Activated naive CD8-positive, alpha-beta T cell treated with anti-CD3 and anti-CD28 coated beads, Interleukin-2, amount 50 U/mL, for 24 hours (primary cell): ENCODE measurements at places on chromosomes 1 and 21.

DNA sequence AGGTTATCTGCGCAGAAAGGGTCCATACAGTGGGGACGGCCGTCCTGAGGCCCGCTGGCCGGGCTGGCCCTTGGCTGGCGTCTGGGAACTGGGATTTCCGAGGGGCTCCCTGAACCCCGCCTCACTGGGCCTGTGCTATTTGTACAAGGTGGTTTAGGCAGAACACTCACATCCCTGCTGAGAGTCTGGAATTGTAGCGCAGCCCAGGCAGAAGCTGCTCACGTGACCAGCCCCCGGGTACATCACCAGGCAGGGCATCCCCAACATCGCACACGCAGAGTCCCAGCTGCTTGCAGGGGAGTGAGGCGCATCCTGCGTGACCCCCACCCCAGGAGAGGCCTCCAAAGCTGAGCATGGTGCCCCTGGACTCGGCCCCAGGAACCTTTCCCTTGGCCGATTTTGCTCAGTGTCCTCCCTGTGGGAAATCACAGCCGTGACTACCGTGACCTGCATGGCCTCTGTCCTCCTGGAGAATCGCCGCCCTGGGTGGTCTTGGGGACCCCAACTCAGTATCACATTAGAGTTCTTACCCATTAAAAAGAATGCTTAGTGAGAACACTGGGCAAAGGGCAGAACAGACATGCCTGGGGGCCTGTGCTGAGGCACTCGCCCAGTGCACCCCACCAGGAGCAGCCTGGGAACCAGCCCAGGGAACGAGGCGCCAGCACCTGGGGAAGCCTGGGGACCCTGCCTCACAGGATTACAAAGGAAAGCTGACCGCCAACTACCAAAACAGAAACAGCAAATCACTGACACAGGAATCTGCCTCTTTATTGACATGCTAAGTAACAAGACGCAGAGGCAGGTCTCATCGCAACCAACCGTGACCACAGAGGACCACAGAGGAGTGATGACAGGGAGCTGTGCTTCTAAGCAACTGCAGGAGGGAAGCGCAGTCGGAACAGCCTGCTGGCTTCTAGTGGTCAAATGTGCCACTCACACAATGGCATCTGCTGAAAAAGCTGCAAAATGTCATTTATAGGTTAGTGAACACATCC is 33.5 kb downstream of the UBE2G2 start:
- DNase-seq, result no peak
- H3K36me3 ChIP-seq, result peaks cover 32% of the 10 kb centered on the region
- peaks cover 16% of the 10 kb centered on the region for H3K4me1 ChIP-seq
- no peak overlapping the region for H3K27ac ChIP-seq

DNA sequence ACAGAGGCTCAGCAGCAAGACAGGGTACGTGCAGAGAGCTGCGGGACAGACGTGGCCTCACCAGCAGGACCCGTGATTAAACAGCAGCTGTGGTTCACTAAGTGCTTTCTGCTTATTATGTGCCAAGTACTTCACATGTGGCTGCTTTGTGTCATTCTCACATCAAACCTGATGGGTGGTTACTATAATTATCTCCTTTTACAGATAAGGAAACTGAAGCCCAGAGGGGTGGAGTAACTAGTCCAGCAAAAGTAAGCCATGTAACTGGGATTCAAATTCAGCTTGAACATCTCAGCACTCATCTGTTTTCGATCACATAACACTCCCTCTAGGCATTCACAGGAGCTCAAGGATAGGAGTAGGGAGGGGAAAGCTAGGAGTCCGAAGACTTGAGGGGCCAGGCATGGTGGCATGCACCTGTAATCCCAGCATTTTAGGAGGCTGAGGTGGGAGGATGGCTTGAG is 50.8 kb upstream of the CLIC4 start:
- H3K27me3 ChIP-seq, result no peaks in the 10 kb centered on the region
- H3K4me1 ChIP-seq, result peaks cover 26% of the 10 kb centered on the region
- DNase-seq, result no peak
- peak overlapping the region; percentile 31 for H3K27ac ChIP-seq

DNA sequence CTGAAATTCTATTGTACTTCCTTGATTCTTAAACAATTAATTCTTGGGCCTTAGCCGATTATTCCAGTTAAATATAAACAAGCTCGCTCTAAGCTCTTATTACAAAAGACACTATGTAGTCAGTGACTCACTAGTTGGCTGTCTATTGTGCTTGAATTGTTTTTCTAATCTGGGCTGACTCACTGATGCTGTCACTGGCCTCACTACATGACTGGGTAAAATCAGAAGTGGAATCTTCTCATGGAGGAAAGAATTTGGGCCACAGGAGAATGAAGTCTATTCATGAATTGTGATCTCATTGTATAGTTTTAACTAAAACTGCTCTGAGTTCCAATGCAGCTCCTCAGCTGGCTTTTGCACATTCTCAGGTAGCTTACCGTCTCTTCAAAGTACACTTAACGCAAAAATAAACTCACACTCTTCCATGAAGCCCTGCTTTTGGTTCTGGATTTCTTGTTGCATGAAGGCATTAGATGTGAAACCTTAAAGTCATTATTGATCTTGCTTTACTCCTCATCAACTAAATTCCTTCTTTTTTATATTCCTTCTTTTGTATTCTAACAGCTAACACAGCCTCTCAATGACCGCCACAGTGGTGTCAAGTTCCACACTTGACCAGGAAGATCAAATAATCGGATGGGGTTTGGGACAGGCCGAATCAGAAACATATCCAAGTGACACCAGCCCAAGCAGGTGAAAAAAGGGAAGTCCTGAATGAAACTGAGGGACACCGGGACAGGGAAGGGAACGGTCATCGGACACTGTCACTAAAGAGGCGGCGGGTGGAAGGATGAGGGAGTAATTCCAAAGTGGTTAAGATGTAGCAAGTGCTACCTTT is 80.9 kb upstream of the LBR start:
- no peak for DNase-seq
- peaks cover 3% of the 10 kb centered on the region for H3K4me1 ChIP-seq
- no peaks in the 10 kb centered on the region for H3K36me3 ChIP-seq
- no peak overlapping the region for H3K27ac ChIP-seq
- peaks cover 4% of the 10 kb centered on the region for H3K27me3 ChIP-seq

DNA sequence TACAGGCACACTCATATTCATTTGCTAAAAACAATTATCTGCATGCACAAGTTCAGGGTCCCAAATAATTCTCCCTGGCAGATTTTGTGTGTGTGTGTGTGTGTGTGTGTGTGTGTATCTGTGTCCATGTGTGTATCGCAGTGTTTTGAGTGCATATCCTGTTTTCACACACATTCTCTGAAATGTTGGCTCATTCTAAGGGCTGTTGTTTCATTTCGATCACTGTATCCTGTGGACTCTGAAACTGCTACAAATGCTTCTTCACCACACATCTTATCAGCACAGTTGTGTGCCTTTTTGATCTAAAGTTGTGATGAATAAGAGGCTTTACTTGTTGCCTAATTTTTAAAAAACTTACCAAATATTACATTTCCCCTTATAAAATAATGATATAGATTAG is 34.6 kb downstream of the NR5A2 start:
- no peaks in the 10 kb centered on the region for H3K36me3 ChIP-seq
- no peaks in the 10 kb centered on the region for H3K4me1 ChIP-seq
- no peak overlapping the region for H3K27ac ChIP-seq
- H3K4me3 ChIP-seq, result no peak overlapping the region

DNA sequence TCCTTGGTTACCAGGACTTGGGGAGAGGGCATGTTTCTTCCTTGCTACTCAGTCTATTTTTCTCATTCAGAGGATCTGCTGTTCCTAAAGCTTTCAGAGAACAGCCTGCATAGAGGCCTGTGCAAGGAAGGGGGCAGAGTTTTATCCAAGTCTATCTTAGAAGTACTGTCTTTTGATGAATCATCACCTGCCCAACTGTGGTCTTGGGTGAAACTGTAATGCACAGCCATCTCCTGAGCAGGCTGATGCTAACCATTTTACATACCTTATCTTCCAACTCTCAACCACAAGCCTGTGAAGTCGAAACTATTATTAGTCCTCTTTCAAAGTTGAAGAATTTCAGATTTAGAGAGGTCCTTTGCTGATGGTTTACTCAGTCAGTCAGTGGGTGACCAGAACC is 368.0 kb downstream of the HHAT start:
- DNase-seq, result no peak
- peaks cover 21% of the 10 kb centered on the region for H3K4me1 ChIP-seq
- H3K4me3 ChIP-seq, result no peak overlapping the region
- no peak overlapping the region for H3K27ac ChIP-seq

DNA sequence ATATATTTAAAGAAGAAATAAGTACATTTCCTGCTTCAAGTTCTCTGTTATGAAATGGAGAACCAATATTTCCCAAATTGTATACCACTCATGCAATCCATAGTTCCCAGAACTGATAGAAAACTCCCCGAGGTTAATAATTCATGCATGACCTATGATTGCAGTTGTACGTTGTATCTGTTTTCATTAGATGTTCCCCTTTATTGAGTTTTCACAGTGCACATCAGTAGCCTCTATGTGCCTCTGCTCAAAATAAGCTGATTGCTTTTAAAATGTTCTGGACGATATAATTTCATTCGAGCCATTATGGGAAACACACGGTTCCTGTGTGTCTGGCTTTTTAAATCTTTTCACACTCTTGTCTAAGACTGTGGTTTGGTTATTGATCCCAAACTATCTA is 253.1 kb upstream of the KIAA0040 start:
- no peak overlapping the region for H3K4me3 ChIP-seq
- H3K27me3 ChIP-seq, result no peaks in the 10 kb centered on the region
- H3K27ac ChIP-seq, result no peak overlapping the region

DNA sequence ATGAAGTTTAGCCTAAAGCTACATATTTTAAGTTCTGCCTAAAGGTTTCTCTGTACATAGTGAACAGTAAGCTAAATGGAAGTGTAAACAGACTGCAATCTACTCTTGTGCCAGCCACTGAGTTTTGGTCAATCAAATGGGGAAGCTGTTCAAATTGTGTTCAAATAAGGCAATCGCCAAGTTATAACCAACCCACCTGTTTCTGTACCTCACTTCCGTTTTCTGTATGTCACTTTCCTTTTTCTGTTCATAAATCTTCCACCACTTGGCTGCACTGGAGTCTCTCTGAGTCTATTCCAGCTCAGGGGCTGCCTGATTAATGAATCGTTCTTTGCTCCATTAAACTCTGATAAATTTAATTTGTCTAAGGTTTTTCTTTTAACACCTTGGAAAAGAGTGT is 10.8 kb upstream of the THEM4 start:
- H3K27me3 ChIP-seq, result no peaks in the 10 kb centered on the region
- H3K4me1 ChIP-seq, result peaks cover 17% of the 10 kb centered on the region
- no peak overlapping the region for H3K4me3 ChIP-seq
- H3K36me3 ChIP-seq, result no peaks in the 10 kb centered on the region
- H3K27ac ChIP-seq, result peak overlapping the region; percentile 33

GRCh38 chr21:29379517-29380054 is 80.9 kb downstream of the BACH1 start:
- H3K27me3 ChIP-seq, result no peaks in the 10 kb centered on the region
- no peak for DNase-seq
- no peak overlapping the region for H3K4me3 ChIP-seq
- peaks cover 11% of the 10 kb centered on the region for H3K36me3 ChIP-seq
- H3K27ac ChIP-seq, result no peak overlapping the region

- no peak overlapping the region for H3K27ac ChIP-seq
- peaks cover 2% of the 10 kb centered on the region for H3K27me3 ChIP-seq
- H3K36me3 ChIP-seq, result peaks cover 1% of the 10 kb centered on the region
- peaks cover 31% of the 10 kb centered on the region for H3K4me1 ChIP-seq
- no peak for DNase-seq
These were observed 306.2 kb downstream of the TTLL7 start for GRCh38 chr1:83692524-83693381.

DNA sequence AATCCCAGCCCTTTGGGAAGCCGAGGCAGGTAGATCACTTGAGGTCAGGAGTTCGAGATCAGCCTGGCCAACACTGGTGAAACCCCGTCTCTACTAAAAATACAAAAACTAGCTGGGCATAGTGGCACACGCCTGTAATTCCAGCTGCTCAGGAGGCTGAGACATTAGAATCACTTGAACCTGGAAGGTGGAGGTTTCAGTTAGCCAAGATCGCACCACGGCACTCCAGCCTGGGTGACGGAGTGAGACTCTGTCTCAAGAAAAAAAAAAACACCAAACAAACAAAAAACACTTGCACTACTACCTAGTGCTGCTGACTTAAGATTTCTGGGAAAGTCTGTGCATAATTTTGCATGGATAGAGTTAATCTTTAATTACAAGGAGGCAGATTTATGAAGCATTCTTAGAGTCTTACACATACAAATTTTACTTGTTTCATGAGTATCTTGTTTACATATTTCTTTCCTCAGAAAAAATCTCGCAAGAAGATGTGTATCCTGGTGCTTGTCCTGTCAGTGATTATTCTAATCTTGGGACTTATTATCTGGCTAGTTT is 8.7 kb upstream of the PPP1R8 start:
- peaks cover 24% of the 10 kb centered on the region for H3K36me3 ChIP-seq
- DNase-seq, result no peak
- H3K4me3 ChIP-seq, result no peak overlapping the region
- H3K4me1 ChIP-seq, result no peaks in the 10 kb centered on the region

GRCh38 chr21:38574895-38575575 is 76.8 kb upstream of the ERG start:
- H3K27ac ChIP-seq, result no peak overlapping the region
- no peaks in the 10 kb centered on the region for H3K36me3 ChIP-seq
- H3K4me1 ChIP-seq, result no peaks in the 10 kb centered on the region
- H3K4me3 ChIP-seq, result no peak overlapping the region

DNA sequence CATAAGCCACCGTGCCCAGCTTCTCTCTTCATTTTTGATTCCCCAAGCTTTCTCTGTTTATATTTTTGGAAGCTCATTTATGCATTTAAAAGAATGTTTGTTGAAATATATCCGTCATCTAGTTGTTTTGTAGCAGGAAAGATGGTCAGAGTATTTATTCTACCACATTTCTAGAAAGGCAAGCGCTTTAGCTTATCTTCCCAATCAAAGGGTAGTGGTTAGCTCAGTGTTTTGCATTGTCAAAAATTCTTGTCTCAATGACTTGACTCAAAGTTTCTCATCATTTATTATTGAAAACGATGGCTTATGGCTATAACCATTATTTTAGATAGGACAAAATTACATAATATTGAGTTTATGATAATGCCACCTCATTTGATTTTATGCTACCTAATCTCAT is 116.1 kb upstream of the ZP4 start:
- H3K36me3 ChIP-seq, result no peaks in the 10 kb centered on the region
- no peak overlapping the region for H3K4me3 ChIP-seq
- H3K4me1 ChIP-seq, result no peaks in the 10 kb centered on the region

- H3K27me3 ChIP-seq, result peaks cover 23% of the 10 kb centered on the region
- H3K4me3 ChIP-seq, result no peak within 1 kb of the TSS
- H3K36me3 ChIP-seq, result no peaks in the 10 kb centered on the region
- H3K27ac ChIP-seq, result no peak within 1 kb of the TSS
- no peaks in the 10 kb centered on the region for H3K4me1 ChIP-seq
These were observed at the start of gene RXRG for GRCh38 chr1:165444897-165445370. Gene RXRG (minus strand): TSS chr1:165445126. CDS start chr1:165444893, 233 bp downstream.

- peaks cover 4% of the 10 kb centered on the region for H3K36me3 ChIP-seq
- peaks cover 33% of the 10 kb centered on the region for H3K4me1 ChIP-seq
- no peak overlapping the region for H3K4me3 ChIP-seq
- H3K27ac ChIP-seq, result no peak overlapping the region
- no peak for DNase-seq
- no peaks in the 10 kb centered on the region for H3K27me3 ChIP-seq
These were observed 5.1 kb downstream of the PEF1 start for GRCh38 chr1:31639543-31639942.

- peaks cover 47% of the 10 kb centered on the region for H3K4me1 ChIP-seq
- peak; percentile 34 for DNase-seq
- peaks cover 49% of the 10 kb centered on the region for H3K27me3 ChIP-seq
- H3K27ac ChIP-seq, result no peak overlapping the region
- no peak overlapping the region for H3K4me3 ChIP-seq
- H3K36me3 ChIP-seq, result no peaks in the 10 kb centered on the region
These were observed 2.9 kb upstream of the GPR25 start for GRCh38 chr1:200869753-200870391.
